ENCODE measurements at places on chromosomes 13 and 19. TPM values are rescaled to one million over a fixed set of nuclear protein-coding genes. Genes with fewer than 3 reads are reported as not detected.

- DNase-seq: no peak
These were observed 28.8 kb upstream of the TUBGCP3 start for GRCh38 chr13:112616586-112617362.

- no peak for DNase-seq
These were observed 12.0 kb upstream of the ZNF274 start for GRCh38 chr19:58170860-58171259.

DNA sequence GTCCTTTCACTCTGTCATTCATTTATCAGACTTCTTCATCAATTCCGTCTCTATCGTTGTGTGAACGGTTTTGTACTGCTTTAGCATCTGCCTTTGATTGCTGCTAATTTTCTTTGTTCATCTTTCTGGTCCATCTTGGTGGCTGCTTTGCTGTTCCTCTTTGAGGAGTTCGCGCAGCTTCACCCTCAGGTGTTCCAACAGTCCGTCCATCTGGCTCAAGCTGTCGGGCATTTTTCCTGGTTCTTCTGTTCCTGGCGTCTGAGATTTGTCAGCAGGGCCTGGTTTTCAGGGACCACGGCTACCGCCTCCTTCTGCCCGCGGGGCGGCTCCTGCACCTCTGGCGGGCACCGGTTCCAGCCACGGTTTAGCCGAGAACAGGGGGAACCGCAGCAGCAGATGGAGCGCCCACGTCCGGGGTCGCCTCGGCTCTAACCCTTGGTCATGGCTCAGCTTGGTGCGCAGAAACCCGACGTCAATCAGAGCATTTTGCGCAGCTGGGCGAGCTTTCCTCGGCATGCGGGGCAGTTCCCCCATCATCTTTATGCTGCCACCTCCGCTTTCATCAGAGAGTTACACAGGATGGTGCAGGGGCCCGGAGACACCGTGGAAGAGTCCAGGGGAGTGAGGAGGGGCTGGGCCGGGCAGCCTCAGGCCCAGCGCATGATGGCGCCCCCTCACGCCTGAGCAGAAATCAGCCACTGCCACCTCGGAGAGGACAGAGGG lies 89.5 kb downstream of the ZNF100 start:
- DNase-seq: no peak

DNA sequence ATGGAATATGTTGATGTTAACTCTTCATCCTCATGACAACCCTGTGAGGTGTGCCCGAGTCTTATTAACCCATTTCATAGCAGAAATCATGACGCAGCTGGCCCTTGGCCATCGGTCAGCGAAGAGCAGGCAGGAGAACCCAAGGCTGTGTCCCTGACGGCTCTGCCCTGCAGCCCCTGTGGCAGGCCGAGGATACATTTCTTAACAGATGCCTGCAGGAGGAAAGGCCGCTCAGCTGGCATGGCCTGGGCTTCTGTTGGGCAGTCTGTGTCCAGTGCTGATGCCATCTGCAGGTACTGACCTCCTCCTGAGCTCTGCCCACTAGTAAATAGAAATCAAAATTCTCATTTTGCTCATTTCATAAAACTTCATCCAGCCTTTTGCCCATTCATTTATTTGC lies 35.4 kb upstream of the MCF2L start:
- peak; percentile 21 for DNase-seq

- DNase-seq: peak; percentile 75
These were observed 1.5 kb downstream of the ZNF787 start for GRCh38 chr19:56119582-56119978.

DNA sequence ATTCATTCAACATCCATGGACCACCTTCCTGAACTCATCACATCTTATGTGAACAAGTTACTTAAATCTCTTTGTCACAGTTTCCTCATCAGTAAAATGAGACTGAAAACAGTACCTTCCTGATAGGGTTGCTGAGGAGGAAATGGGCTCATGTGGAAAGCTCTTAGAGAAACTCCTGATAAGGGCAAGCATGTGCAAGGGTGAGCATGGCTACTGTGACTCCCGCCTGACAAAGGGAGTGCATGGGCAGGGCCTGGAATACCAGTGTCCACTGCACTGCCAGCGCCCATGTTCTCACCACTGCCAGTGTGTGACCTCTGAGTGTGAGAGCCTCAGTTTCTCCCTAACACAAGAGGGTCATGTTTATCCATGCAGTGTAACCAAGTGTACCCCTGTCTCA lies 27.3 kb upstream of the IL17D start:
- no peak for DNase-seq

GRCh38 chr19:3632739-3633558 lies 6.4 kb upstream of the CACTIN start:
- no peak for DNase-seq

DNA sequence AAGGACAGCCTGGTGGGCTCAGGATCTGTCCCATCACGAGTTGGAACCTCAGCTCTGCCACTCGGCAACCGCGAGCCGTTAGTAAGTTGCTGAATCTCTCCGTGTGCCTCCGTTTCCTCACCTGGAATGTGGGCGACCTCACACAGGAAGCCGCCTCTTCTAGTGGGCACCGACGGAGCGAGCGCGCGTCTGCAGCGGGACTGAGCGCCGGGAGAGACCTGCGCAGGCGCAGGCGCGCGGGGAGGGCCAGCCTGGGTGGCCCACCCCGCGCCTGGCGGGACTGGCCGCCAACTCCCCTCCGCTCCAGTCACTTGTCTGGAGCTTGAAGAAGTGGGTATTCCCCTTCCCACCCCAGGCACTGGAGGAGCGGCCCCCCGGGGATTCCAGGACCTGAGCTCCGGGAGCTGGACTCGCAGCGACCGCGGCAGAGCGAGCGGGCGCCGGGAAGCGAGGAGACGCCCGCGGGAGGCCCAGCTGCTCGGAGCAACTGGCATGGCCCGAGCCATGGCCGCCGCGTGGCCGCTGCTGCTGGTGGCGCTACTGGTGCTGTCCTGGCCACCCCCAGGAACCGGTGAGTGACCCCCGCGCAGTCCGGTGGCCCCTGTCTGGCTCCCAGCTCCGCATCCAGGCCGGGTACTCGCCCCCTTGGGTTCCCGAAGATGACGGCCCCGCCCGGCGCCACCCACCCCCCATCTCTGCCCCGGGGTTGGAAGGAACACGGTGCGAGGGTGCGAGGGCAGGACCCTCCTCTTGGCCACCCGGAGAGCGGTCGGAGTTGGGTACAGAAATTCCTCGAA lies at the start of gene PVR:
TSS of gene PVR (plus strand) at position 306 of the 797 bp plus-strand sequence. CDS start at position 493, 187 bp downstream.
- DNase-seq: peak; percentile 87

- DNase-seq: no peak
These were observed 118.9 kb downstream of the LIG4 start for GRCh38 chr13:108096301-108096915.

GRCh38 chr19:20233105-20233504 lies 66.1 kb downstream of the ZNF486 start:
- DNase-seq: no peak

DNA sequence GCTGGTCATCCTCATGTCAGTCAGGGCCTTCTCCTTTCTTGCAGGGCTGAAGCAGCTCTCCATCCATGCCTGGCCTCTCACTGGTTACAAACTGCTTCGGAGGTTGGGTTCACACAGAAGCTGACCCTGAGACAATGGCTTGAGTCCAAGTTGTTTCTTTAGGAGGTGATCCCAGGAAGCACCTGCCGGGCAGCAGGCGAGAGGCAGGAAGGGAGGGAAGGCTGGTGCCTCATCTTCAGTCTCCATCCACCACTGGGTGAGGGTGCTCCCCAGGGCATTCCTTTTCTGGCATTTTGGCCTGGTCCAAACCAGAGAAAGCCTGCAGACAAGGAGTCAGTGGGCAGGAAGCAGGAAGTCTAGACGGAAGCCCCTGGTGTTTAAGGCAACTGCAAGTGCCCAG lies 17.6 kb upstream of the SPATA13 start:
- no peak for DNase-seq

GRCh38 chr13:48843630-48844380 lies 131.9 kb upstream of the FNDC3A start:
- DNase-seq: no peak

GRCh38 chr13:43434191-43434590 lies 352.6 kb downstream of the ENOX1 start:
- DNase-seq: no peak

GRCh38 chr13:68666774-68667397 lies 1436.8 kb upstream of the PCDH9 start:
- no peak for DNase-seq

DNA sequence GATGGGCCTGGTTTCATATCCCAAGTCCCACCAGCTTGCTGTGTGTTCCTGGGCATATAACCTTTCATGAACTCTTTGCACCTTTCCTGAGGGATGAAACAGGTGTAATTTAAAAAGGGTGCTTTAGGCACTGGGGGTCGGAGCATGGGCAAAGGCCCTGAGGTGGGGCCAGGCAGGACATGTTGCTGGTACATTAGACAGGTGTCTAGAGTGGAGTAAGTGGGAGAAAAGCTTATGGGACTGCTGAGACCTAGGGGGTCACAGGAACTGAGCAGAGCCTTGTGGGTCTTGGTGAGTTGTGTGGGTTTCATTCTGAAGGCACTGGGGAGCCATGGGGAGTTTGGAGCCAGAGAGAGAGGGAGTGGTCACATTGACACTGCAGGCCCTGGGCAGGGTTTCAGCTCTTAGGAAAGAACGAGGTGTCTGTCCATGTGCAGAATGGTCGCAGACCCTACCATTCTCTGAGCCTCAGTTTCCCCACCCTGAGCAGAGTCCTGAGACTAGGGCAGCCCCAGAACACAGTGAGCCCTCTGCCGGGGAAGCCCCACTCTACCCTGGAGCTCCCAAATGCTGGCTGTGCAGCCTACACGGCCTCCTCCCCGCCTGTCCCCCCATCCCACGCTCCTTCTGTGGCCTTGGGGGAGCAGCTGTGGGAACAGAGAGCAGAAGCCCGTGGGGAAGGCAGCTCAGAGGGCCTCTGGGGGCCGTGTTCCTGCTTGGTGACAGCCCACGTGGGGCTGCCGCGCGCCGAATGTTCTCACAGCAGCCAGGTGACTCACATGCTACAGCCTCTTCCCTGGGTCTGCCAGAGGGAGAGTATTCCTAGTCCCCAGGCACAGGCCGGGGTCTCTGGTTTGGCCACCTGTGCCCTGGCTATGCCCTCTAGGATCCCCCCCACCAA lies 7.3 kb upstream of the HOMER3 start:
- no peak for DNase-seq

DNA sequence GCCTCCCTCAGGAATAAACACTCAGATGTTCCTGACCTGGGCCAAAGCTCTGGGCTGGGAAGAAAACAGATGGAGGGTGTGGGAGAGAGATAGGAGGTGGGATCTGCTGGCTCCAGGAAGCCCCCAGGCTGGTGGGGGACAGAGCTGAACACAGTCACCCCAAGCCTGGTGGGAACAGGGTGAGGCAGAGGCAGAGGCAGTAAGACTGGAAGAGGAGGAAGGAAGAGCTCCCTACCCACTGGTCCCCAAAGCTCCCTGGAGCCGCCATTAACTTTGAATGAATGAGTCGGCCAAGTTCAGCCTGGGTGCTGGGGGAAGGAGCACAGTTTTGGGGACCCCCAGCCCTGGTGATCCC lies 801 bp upstream of the KCNN1 start:
- no peak for DNase-seq

GRCh38 chr13:67259208-67259607 lies 29.1 kb upstream of the PCDH9 start:
- no peak for DNase-seq

GRCh38 chr19:4436231-4436630 lies 21.4 kb downstream of the UBXN6 start:
- no peak for DNase-seq

DNA sequence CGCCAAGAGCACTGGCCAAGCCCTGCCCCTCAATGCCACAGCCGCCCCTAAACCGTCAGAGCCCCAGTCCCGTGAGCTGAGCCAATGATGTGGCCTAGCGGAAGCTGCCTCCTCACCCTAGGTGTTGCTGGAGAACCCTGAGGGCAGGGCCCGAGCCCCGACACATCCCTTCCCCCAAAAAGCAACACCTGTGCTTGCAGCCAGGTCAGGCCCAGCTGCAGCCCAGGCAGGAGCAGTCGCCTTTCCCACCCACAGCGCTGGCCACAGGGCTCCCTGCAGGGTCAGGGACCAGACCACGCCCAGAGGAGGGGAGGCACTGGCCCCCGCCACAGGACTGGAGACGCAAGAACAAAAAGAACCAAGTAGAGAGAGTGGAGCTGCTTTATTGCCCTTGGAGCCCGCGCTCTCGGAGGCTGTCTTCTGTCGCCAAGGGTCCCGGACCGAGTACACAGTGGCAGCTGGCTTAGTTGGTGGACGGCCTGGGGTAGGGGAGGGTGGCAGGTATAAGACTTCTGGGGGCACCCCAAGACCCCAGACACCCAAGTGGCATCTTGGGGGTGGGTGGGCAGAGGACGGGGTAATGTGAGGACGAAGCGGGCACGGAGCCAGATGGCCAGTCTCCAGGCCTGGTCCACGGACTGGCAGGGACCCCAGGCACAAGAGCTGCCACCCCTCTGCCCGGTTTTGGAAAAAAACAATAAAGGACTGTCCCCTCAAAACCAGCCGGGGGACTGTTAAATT lies 3.3 kb downstream of the P2RY11 start:
- no peak for DNase-seq

- no peak for DNase-seq
These were observed 13.4 kb downstream of the PABPC3 start for GRCh38 chr13:25109341-25109740.

DNA sequence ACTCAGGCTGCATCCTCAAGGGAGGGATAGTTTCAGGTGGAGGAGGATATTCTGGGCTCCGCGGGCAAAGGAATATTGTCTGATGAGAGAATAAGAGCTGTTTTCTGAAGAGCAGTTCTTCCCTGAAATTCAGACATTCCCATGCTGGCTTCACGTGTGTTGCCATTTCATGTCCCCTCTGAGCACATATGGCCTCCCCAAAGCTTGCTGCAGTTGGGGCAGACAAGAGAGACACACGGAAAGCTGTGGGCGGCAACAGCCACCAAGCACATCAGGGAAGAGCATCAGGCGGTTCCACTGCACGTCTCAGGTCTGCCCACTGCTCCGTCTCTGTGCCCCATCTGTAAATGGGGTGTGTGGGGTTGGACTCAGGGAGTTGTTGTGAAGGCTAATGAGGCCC lies 247.5 kb upstream of the TSHZ3 start:
- no peak for DNase-seq

- no peak for DNase-seq
These were observed 243.7 kb downstream of the FOXO1 start for GRCh38 chr13:40422588-40423235.

- DNase-seq: no peak
These were observed 503.3 kb downstream of the COG6 start for GRCh38 chr13:40158757-40159156.

ZSCAN1 gene
- not detected for total RNA-seq

NFKBIB gene
- total RNA-seq: 19.0 TPM

PTBP1 gene
- total RNA-seq: 115 TPM

ATP7B gene
- total RNA-seq: 32.2 TPM

ATP8B3 gene
- total RNA-seq: 1.4 TPM

PEG3 gene
- total RNA-seq: 11.8 TPM

CEACAM16 gene
- not detected for total RNA-seq

TBC1D17 gene
- 31.7 TPM for total RNA-seq

ICAM4 gene
- 0.15 TPM for total RNA-seq

EXOC3L2 gene
- total RNA-seq: 4.3 TPM

LRRC8E gene
- 4.3 TPM for total RNA-seq

RFPL4AL1 gene
- not detected for total RNA-seq

LILRB4 gene
- 1.9 TPM for total RNA-seq

CEACAM7 gene
- not detected for total RNA-seq

PDE4A gene
- total RNA-seq: 1.7 TPM

MARCHF2 gene
- total RNA-seq: 44.6 TPM

Measured in left lobe of liver (tissue), 2 donors.